ENCODE measurements at places on chromosomes 12 and 14.

- no peak for DNase-seq
Measured at GRCh38 chr12:8781381-8782127, 40.9 kb upstream of the A2ML1 start.

- DNase-seq, result no peak
Measured at GRCh38 chr12:91397866-91398532, 215.4 kb upstream of the DCN start.

- DNase-seq, result no peak
Measured at GRCh38 chr12:64609536-64610078, 688 bp upstream of the RASSF3 start.

DNA sequence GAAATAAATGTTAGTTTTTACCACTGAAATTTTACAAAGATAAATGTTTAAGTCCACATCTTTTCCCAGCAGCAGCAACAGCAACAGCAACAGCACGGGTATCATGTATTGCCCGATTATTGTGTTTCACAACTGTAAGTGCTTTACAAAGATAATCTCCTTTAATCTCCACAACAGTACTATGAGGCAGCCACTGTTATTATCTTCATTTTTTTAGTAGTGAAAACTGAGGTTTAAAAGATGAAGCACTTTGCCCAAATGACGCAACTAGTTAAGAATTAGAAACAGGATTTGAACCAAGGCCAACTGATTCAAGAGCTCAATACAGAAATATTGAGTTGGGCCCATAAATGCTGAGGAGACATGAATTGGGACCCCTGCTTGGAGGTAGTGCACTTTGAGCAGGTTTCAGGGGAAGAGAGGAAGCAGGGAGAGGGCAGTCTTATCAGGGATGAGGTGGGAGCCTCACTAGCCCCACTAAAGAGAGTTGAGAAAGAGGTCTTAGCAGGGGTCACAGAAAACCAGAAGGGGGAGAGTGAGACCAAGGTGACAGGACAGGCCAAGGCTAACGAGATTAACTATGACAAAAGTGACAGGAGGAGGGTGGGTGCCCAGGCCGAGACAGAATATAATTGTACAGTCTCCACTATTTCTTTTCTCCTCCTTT, 15.3 kb downstream of the KRT2 start:
- no peak for DNase-seq

- no peak for DNase-seq
Measured at GRCh38 chr14:99344051-99344758, 72.2 kb upstream of the BCL11B start.

DNA sequence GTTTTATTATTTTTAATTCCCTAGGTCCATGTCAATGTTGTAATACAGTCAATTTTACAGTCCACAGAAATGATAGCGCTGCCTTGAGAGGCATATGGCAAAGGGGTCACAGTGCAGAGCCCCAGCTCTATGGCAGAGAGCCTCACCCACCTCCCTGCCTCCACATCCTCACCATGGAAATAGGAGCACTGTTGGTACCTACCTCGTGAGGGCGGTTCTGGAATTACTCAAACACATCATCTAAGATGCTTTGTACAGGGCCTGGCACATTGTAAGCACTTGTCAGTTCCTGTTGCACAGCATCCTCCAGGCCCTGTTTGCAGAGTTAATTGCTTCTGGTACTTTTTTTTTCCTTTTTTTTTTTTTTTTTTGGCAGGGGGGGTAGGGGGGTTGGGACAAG, 4.1 kb upstream of the AKAP5 start:
- DNase-seq, result no peak

DNA sequence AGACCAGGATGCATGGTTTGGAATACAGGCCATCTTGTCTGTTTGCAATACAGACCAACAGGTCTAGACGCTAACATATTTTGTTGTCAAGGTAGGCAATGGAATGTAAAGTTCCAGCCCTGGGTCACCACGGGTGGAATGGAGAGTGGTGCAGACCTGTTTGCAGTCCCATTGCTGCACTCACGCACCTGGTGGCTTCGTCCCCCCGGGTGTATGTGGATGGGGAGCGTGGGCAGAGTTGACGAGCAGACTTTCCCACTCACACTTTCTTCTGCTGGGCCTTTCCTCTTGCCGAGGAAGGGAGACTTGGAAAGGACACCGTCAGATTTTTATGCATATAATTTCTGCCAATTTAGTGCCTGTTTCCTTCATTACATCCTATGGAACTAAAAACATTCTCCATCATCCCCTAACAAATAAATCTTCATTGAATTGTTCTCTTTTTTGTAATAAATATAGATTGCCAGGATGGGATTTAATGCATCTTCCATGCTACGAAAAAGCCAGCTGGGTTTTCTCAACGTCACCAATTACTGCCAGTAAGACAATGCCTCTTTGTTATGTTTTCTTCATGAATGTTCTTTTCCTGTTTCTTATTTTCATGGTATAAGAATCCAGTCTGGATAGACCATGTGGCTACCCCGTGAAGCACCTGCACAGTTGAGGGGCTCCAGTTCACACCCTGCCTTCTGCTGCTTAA, 15.2 kb downstream of the DCAF4 start:
- DNase-seq, result no peak
